Bone marrow (tissue), 2 donors: ENCODE measurements at places on chromosomes 5 and 9.

- no peak for DNase-seq
Measured at GRCh38 chr9:90343991-90344390, 298.6 kb downstream of the DIRAS2 start.

DNA sequence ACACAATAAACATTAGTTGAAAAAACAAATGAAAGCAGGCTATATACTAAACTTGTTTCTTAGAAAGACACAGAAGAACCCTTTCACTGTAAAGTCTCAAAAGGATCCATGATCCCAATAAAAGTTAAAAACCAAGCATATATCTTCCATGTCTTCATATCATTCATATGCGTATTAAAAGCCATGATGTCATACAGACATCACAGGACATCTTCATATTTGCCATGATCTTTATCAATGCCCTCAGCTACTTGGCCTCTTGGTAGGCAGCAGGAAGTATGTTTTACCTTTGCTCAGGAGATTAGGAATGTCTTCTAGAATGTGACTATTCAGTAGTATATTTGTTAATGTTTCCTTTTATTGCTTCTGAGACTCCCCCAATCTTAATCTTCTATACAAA lies 16.8 kb downstream of the AP3B1 start:
- no peak for DNase-seq

GRCh38 chr9:3756071-3756470 lies 230.3 kb upstream of the RFX3 start:
- DNase-seq, result no peak

DNA sequence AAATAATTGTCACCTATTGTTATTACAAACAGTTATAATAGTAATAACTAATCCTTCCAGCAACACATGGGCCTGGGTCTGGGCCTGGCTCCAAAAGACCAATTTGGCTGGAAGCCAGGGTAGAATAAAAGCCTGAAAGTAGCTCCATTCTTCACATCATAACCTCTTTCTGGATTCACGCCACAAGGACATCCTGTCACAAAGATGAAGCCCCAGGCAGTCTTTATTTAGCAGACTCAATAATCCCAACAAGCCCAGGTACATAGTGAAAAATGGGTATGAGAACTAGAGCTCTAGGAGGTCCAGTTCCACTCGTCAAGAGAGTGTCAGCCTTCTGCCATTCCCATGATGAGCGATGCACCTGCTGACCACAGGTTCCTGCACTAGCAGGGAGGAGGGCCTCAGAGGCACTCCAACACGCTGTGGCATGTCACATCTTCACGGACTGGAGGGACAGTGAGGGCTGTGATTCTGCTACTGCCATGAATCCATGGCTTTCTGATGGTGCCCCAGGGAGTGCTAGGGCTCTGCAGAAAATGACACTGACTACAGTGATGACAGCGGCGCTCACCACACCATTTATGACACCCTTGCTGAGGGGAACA lies 124.9 kb downstream of the SPOCK1 start:
- DNase-seq, result no peak

- DNase-seq, result no peak
Measured at GRCh38 chr5:150065886-150066285, 20.5 kb downstream of the CSF1R start.

- DNase-seq, result no peak
Measured at GRCh38 chr5:157115012-157115411, 6.2 kb upstream of the HAVCR2 start.

DNA sequence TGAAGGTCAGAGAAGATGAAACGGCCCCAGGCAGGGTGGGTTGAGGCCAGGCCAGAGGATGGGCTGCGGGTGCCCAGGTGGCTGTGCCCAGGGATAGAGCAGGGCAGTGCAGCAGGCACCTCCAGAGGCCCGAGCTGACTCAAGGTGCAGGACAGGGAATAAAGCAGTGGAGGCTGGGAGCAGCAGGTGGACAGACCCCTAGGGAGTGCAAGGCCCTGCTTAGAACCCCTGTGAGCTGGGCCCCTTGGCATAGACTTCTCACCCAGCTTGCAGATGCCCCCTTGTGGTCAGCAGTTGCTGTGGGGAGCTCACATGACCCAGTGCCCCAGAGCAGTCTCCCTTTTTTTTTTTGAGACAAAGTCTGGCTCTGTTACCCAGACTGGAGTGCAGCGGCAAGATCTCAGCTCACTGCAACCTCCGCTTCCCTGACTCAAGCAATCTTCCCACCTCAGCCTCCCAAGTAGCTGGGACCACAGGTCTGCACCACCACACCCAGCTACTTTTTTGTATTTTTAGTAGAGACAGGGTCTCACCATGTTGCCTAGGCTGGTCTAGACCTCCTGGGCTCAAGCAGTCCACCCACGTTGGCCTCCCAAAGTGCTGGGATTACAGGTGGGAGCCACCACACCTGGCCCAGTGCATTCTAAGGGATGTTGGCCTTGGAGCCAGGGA lies 118.8 kb downstream of the WNK2 start:
- peak; percentile 10 for DNase-seq

- DNase-seq, result peak; percentile 16
Measured at GRCh38 chr5:90612919-90613318, 54.3 kb downstream of the ADGRV1 start.

DNA sequence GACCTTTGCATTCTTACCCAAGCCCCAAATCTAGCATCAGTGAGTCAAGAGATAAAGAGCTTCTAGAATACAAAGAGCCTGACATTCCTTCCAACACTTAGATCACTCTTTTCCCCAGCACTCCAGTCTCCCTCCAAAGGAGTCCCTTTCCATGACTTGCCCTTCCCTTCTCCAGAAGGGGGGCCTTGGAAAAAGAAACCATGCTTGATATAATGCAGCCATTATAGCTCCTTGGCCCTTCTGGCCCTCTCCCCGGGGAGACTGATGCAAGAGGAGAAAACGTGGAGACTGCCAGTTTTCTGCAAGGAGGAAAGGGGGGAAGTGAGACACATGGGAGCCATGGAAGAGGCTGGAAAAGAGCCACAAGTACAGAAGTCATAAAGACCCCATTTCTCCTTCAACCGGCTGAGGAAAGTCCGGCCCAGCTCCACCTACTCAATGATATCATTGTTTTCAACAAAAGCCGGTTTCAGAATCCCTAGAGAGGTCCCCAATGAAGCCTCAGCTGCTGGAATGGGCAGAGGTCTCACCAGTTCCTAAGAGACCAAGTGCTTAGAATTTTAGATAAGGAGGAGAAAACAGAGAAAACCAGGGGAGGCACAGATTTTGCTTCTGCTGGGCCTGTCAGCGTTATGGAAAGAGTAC lies 29.0 kb downstream of the ADAM19 start:
- DNase-seq, result no peak

DNA sequence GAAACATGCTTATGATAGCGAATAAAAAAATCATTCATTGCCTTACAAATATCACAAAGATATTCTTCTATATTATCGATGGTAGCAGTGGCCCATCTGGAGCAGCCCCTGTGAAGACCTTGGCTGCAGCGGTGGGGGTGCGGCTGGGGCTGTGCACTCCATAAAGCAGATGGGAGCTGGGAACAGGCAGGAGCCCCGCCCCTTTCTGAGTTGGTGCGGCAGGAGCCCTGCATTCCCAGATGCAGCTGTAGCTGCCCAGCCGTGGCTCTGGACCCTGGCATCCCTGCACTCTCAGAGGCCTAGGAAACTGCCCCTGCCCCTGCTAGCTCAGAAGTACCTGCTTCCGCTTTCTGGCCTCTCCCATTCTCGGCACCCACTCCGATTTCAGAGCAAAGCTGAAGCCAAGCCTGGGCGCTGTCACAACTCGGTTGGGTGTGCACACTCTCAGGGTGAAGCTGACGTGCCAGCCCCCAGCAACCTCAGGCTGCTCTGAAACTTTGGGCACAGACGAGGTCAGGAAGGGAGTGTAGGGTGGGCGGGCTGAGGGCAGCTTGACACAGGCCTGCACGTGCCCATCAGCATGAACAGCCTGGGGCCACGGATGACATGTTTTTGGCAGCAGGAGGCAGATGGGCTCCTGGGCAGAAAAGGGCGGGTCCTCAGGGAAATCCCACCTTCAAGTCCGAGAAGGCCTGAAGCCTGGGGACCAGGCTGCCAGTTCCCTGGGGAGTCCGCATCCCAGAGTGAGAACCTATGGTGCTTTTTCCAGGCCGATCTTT lies 1440.8 kb upstream of the ACO1 start:
- DNase-seq, result no peak

- DNase-seq, result no peak
Measured at GRCh38 chr9:6714176-6714575, 43.6 kb upstream of the KDM4C start.

- DNase-seq, result no peak
Measured at GRCh38 chr5:166276006-166276405, 2015.4 kb upstream of the WWC1 start.

GRCh38 chr5:148859703-148860102 lies 33.3 kb downstream of the ADRB2 start:
- no peak for DNase-seq

DNA sequence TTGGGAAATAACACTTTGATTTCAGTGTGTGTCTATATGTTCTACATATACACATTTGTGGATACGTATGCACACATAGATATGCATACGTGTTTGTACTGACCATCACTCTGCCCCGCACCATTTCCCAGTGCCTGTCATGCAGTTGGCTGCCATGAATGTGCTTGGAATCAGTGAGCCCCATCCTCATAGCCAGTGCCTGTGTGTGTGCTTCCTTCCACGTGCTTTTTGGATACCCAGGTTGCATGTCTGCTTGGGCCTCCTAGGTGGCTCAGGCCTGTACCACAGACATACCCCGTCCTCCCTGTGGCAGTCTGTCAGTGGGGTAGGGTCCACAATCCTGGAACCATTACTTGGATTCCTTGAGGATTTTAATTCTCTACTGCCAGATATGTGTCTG lies 243.6 kb downstream of the FANCC start:
- no peak for DNase-seq

GRCh38 chr5:172834415-172835289 lies 601 bp downstream of the ERGIC1 start:
- DNase-seq, result peak; percentile 35

DNA sequence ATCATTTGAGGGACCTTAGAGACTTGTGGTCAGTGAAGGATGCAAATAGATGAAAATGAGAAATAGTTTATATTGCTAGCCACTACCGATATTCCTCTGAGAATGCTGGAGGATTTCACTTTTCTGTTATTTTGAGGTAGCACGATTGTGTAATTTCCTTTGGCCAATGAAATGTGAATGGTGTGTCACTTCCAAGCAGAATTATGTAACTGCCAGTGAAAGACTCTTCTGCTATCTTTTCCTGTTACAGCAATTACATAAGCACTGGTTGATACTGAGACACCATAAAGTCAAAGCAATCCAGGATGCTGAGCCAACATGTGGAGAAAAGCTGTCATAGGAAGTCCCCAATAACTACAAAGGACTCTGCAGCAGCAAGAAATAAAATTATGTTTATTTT lies 3.6 kb upstream of the PCDHA2 start:
- DNase-seq, result no peak
